ENCODE measurements at places on chromosomes 7 and 10. TPM values are rescaled to one million over a fixed set of nuclear protein-coding genes. Genes with fewer than 3 reads are reported as not detected.

- no peak for DNase-seq
These were observed 29.5 kb downstream of the LRRC17 start for GRCh38 chr7:102942181-102942866.

DNA sequence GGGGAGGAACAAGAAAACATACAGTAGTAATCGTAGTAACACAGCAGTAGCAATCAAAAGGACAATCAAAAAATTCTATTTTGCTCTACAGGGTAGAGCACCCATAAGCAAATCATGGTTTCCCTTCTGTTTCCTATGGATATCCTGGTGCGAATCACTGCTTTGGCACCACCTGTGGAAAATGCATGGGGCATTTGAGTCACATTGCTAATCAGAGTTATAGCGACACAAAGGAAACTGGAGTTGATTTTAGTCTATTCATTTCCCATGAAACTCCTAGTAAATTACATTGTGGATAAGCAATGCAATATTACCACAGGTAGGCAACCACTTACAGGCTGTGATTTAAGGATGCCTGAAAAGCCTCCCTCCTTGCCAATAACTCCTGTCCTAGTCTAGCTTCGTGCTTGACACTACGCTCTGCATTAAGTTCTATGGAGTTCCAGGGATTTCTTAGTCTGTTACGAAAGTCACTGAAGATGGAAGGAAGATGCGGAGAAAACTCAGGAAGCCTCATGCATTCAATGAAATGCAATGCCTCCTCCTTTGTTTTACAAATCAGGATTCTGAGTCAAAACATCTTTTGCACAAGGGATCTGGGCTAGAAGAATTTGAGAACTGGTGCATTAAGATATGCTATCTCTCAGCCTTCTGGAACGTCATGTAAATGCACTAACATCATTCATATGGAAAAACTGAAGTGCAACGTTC lies 188.4 kb downstream of the DGKI start:
- no peak for DNase-seq

DNA sequence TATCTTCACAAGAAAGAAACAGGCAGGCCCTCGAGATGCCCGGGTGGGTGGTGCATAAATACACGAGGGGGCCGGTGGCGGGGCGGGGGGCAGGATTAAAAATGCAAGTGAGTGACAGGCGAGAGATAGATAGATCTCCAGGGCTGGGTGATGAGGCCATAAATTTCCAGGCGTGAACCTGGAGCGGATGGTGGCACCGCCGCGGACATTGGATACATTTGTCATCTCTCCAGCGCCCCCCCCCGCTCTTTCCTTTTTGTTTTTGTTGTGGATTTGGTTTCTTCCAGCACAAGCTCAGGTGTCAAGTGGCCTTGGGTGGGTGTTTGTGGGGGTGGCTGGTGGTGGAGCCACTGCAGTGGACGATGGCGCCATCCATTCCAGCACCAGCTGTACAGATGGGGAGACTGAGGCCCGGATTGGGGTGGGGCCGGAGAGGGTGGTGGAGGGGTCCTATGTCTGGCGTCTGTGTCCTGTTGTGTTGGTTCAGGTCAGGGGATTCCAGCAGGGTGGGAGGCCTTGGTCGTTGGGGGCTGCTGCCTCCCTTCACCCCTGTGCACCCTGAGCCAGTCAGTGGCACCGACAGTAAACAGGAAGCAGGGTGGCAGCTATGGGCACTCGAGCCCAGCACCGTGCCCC lies 2.9 kb downstream of the ELFN1 start:
- no peak for DNase-seq

DNA sequence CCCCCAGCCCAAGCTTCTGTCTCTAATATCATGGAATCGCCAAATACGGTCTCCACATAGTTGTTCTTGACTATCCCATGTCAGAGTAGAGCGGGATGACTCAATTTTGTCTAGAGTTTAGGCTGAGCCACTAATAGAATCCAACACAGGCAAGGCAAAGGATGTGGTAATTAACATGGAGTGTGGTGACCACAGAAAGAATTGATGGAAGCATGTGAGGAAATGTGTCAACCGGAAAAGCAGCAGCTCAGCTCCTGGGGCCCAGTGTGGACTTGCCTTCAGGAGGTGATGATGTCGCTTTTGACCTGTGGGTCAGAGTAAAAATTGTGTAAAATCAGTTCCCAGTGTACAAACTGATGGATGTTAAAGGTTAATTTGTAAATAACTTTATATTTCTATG lies 139.3 kb upstream of the KLF6 start:
- peak; percentile 73 for DNase-seq

DNA sequence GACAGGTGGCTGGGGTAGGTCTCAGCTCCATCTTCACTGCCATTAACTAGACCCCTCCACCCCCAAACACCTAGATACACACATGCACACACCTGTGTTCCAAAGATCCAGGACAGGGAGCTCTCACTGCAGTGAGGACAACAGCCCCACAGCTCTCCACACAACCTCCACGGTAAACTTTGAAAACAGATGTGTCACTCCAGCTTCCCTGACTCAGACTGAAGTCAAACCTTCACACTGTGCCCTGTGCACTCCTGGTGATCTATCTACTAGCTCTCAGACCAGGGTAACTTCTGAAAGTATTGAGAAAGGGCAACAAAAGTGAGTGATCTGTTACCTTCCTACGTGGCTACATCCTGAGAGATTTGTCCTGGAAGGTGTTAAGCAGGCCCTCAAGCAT lies 519.8 kb downstream of the XPNPEP1 start:
- no peak for DNase-seq

DNA sequence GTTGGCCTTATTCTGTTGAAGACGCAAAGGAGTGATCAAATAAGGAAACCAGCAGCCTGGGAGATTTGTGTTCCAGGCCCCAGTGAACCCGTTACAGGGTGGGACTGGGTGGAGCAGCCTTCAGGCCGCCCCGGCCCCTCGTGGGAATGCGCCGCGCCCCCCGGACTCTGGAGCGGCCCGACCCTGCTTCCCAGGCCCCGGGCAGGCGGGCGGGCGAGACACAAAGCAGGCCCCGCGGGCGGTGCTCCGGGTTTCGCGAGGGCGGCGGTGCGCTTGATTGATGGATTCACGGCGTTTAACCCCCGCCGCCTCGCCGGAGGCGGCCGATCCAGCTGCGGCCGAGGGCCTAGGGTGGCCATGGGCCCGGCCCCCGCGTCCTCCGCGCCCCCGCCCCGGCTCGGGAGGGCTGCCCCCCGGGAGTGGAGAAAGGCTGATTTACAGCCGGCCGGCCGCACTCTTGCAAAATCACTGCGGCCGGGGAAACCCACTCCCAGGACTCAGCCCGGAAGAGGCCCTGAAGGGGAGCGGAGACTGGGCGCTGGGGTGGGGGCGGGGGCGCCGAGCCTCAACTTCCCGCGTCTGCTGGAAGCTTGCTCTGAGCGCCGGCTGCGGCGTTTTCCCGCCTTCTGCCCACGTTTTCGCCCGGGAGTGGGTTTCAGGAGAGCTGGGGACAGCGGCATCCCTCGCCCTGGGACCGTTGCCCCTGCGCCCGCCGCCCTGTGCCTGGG lies 299.6 kb upstream of the NFE2L3 start:
- DNase-seq = no peak

DNA sequence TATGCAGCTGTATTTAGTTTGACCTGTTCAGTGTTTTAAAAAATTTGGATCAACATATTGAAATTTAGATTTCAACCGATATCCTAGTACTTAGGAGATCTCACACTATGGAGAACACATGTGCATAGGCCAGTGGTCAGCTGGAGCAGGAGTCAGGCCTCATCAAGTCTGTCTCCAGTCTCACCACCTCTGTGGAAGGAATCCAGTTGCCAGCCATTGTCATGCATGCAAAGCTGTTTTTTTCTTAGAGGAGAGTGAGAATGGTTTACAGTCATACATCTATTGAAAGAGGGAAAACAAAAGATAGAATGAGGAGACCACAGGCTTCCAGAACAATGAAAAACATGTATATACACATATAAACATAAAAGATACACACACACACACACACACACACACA lies 7.6 kb upstream of the CLEC5A start:
- DNase-seq = no peak

DNA sequence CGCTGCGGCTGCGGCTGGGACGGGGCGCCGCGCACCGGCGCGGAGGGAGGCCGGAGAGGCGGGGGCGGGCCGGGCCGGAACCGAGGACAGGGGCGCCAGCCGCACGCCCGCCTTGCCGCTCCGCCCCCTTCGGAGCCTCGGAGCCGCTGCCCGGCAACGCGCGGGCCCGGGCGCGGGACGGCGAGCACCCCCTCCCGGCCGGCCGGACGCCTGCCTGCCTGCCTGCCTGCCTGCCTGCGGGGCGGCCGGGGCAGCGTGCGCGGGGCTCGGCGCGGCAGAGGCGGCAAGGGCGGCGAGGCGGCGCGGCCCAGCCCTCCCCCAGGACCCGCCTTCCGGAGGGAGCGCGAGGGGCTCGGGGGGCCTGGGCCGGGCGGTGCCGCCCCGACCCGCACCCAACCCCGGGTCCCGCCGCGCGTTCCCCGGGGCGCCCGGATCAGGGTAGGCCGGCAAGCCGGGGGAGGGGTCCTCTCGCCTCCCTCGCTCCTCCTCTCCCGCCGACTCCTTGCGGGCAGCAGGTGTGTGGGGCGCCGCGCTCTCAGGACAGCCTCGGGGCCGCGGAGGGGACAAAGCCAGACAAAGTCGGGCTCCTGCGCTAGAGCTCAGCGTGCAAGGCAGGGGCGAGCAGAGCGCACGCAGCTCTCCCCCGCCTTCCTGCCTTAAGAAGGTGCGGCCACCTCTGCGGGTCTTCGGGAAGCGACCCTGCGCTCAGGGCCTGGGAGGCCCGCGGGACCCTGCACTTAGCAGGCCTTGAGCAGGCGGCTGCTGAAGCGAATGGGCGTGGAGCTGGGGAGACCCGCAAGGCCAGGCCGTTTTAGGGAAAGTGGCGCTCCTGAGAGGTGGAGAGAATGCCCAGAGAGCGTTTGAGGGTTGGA lies at the start of gene KIAA1549:
TSS of gene KIAA1549 (minus strand) at position 58 of the 872 bp plus-strand sequence. CDS start 120 bp downstream, outside the sequence.
- DNase-seq = peak; percentile 58

DNA sequence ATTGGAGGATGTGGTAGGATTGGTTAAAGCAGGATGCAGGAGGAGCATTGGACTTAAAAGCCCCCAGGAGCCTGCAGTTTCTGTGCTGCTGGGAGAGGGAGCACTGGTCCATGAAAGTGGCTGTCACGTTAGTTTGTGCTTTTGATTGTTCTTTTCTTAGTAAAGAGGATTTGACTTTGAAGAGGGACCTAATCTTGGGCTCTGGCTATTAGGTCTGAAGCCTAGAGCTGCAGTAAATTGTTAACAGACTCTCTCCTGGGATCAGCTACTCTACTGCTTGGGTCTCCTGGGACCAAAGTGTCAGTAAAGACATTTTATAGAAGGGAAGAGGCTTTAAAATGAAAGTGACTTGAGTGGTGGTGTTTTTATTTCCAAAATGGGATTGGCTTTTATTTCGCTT lies 3.7 kb downstream of the ZFYVE27 start:
- no peak for DNase-seq

GRCh38 chr7:155953781-155954549 lies 141.7 kb upstream of the SHH start:
- no peak for DNase-seq

DNA sequence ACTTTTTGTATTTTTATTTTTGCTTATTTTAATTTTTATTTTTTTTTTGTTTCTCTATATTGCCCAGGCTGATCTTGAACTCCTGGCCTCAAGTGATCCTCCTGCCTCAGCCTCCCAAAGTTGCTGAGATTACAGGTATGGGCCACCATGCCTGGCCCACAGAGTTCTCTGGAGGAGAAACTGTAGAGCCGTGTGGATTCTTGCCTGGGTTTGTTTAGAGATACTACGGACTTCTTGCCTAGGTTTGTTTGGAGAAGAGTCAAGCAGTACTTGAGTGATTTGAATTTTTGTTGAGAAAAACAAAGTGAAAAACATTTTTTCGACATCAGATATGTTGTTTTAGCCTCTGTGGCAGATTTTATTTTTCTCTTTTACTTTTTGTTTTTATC lies 99.0 kb downstream of the CAMK1D start:
- no peak for DNase-seq

DNA sequence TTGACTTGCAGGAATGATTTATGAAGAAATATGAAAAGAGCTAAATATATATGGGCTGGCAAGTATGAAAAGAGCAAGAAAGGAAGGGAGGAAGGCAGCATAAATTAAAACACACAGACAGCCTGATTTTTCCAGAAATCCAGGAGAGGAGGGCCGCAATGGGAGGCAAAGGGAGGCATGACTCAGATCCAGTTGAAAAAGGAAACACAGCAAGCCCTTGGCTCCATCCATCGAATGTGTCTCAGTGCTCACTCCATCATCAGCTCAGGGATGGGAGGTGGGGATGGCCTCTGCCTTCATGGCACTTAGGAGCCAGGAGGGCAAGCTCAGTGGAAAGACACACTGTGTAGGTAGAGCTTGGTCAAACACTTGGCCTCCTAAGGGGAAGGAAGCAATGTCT lies 75.7 kb upstream of the PDZD8 start:
- no peak for DNase-seq

DNA sequence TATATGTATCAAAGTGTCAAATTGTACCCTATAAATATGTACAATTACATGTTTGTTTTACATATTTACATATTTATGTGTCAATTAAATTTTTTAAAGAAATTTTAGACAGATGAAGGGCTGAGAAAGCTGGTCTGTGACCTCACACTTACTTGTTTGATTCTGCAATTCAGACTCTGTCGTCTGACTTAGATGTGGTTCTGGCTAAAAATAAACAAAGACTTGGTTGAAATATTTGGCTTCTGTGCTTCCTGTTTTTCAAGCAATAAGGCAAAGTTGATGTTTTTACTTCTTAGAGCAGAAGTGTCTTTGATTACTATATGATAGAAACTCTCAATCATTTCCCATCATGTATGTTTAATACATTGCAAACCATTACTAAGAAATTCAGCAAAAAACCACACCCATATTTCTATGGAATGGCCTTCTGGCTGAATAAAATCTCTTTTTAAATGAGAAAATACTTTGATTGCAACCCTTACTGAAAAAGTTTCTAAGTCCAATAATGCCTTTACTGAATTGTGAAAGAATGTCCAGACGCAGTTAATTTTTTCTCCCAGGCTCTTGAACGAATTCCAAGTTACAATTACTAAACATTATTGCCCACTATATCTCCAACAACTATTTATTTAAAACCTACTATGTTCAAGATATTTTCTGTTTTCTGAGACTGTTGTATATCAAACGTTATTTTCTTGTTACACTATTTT lies 59.5 kb upstream of the PRKG1 start:
- peak; percentile 51 for DNase-seq

GRCh38 chr10:133125901-133126300 lies 34.1 kb upstream of the KNDC1 start:
- no peak for DNase-seq

GRCh38 chr7:46934198-46934825 lies 647.6 kb downstream of the TNS3 start:
- DNase-seq = peak; percentile 96

DNA sequence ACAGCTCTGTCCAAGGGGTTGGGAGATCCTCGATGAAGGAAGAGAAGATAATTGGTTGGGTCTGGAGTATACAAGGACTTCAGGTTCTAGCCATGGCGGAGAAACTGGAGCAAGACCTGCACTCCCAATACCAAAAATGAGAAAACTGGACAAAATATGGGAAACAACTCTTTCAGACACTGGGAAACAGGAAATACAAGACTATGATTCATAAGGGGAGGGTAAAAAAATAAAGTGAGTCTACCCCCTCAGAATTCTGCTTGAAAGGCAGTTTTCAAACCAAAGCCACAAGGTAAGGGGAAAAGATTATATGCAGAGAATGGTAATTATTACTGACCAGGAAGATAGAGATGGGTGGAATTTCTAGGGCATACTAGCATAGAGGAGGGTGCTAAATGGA lies 10.2 kb upstream of the SEC61G start:
- no peak for DNase-seq

Gene SAMD9L
- 21.2 TPM for total RNA-seq

Gene ABCF2
- total RNA-seq = 88.1 TPM

Gene VSIR
- 1.0 TPM for total RNA-seq

Gene ITPRID1
- total RNA-seq = 0.39 TPM

Gene SLC39A12
- total RNA-seq = not detected

Gene PDE6C
- total RNA-seq = not detected

Gene NPTX2
- total RNA-seq = not detected

Gene CFAP69
- total RNA-seq = 1.8 TPM

Gene CADPS2
- 22.4 TPM for total RNA-seq

All from H4 (cell line).